RCC 7860 (cell line): ENCODE measurements at places on chromosomes 4 and X.

DNA sequence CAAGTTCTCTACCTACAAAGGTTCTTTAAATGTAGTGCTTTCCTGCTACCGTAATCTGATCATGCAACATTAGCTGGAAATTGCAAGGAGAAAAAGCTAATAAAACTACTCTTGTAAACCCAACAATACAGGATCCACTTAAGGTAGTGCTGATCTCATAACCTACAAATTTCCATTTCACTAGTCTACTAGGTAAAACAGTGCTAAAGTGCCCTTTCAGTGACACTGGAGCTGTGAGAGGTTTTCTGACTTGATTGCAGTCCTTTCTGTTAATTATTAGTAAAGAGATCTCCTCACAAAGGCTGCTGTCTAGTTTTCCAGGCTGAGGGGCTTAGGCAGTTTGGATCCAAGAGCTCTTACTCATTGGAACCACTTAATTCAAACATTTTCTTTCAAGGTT lies 1118.7 kb downstream of the SH3BGRL start:
- DNase-seq = no peak

GRCh38 chrX:65667157-65667502 lies 324 bp upstream of the MSN start:
- no peak for DNase-seq

GRCh38 chr4:88660446-88661294 lies 37.0 kb downstream of the NAP1L5 start:
- no peak for DNase-seq

DNA sequence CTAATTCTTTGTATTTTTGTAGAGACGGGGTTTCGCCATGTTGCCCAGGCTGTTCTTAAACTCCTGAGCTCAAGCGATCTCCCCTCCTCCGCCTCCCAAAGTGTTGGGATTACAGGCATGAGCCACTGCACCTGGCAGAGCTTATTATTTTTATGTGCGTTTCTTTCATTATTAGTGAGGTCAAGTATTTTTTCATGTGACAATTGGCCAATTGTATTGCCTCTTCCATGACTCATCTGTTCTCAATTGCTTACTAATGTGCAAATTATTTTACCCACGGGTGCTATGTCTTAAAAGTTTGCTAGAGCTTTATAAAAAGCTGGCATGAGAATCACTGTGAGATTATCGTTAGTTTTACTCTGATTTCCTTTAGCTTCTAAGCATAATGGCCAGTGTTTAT lies 13.0 kb upstream of the ARX start:
- peak; percentile 4 for DNase-seq

GRCh38 chrX:63250253-63250868 lies 100.8 kb downstream of the SPIN4 start:
- peak; percentile 56 for DNase-seq

DNA sequence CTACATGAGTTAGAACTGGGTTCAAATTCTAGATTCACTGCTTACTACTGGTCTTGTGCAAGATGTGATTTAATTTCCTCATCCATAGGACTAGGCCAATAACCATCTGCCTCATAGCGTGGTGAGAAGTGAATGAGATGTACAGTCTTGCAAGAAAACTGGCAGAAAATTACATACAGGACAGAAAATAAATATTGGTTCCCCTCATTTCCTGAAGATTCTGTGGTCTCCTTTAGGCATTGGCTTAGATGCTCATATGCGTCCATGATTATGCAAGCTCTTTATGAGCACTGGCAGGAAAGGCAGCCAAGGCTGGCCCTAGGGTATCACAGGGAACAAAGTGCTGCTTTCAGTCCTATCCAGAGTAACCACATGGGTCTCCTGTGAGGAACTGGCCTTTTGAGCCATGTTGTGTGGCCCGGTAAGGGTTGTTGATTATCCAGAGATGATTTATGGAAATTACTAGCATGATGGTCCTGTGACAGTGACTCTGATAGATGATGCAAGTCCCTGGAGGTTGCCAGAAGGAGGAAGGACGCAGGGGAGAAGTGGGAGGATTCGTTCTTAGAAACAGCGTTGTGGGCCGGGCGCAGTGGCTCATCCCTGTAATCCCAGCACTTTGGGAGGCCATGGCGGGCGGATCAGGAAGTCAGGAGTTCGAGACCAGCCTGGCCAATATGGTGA lies 9.9 kb upstream of the MOB1B start:
- DNase-seq = no peak

DNA sequence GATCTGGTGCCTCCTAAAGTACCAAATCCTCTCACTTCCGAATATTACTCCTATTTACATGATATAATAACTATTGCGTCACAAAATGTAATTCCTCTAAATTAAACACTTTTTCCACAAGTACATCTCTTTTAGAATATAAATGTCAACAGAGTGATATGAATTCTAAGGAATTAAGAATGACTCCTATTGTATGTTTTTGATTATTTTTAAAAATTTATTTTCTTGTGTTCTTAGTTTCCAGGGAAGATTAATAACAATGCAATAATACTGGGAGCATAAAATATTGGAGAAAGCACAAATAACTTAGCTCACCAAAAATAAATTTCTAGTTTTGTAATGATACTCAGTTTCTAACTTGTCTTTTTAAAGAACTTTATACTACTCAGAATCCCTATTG lies 184.9 kb downstream of the PCDH18 start:
- no peak for DNase-seq

- no peak for DNase-seq
Observed at GRCh38 chr4:118999919-119000318, 111.3 kb downstream of the SYNPO2 start.

DNA sequence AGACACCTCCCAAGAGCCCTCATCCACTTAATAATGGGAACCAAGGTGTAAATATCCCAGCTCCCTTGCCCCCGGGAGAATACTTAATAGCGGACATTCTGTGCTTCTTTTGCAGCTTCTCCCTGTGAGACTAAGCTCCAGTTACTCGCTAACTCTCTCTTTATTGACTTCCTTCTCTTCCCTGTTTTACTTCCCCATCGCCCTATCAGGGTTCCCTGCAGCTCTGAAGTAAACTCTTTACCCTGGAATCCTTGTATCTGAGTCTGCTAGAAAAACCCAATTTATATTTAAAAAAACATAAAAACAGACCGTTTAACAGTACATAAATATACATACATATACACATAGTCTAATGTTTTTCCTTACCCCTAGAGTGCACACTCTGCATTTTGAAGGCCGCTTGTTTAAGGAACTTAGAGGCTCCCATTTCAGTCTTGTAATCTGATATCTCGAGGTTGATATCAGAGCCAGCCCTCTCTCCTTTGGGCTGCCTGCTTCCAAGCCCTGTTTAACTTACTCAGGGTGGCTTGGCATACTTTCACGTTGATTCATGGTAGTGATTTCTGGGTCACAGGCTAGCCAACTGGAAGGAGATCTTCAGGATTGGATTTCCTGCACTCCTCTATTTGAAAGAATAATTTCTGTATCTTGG lies 177.4 kb upstream of the SCML1 start:
- peak; percentile 69 for DNase-seq

DNA sequence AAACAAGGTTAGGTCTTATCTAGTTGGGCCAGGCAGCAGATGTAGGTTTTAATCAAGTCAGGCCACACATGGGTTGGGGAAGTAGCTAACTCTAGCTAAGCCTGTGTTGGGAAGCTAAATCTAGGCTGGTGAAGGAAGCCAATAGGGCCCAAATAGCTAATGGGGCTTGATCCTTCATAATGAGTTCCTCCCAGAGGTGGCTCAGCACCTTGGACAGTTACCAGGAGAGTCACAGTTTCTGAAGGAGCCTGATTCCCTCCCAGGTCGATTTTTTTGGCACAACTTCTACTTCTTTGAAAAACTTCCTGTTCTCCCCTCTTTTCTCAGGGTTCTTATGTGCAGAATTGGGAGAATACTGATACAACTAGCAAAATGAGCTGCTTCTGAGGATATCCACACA lies 242.5 kb upstream of the PRPS2 start:
- DNase-seq = no peak

GRCh38 chr4:108544481-108544880 lies 75.9 kb upstream of the RPL34 start:
- peak; percentile 21 for DNase-seq

GRCh38 chr4:139521754-139522401 lies 34.1 kb downstream of the SETD7 start:
- no peak for DNase-seq

DNA sequence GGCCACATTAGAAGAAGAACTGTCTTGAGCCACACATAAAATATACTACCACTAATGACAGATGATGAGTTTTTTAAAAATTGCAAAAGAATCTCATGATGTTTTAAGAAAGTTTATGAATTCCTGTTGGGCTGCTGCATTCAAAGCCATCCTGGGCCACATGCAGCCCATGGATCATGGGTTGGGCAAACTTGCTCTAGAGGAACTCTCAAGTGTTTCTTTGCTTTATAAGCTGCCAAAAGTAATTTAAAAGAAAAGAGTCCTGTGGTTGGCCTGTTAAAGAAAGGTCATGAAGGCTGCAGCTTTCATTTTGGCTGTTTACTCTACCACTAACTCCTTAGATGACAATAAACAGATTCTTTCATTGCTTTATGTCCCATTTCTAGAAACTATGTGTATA lies 218.2 kb downstream of the SCFD2 start:
- DNase-seq = no peak

DNA sequence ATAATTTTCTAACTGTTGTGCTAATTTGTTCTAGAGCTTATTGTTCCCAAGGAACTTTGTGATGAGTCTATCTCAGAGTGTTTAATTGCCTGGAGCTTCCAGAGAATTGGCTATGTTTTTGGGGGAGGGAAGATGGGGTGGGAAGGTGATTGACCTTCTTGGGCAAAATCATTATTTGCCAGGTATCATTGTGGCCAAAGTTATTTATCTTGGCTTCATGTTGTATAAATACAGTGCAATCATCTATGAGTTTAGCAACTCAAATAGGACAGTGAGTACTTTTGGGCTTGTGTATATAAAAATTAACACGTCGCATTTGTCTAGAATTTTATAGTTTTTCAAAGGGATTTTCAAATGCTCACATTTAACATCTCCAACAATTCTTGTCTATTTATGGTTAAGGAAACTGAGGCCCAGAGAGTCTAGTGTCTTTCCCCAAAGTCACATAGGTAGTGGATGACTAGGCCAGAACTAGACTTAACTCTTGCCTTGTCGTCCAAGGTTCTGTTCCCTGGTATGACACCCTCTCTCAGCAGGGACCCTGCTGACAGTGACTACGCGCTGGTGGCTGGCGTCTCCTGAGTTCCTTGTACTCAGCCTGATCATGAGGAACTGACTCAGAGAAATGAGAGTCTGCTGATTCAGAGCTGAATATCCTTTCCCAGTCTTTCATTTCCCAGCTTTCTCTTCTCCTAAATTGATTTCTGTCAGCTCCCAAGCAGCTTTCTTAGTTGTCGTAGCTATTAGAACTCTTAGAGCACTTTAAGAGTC lies 27.7 kb downstream of the FNIP2 start:
- DNase-seq = peak; percentile 73

- no peak for DNase-seq
Observed at GRCh38 chr4:146041139-146042004, 102.7 kb upstream of the ZNF827 start.

GRCh38 chrX:115894087-115894486 lies 276.5 kb upstream of the AGTR2 start:
- DNase-seq = no peak

- no peak for DNase-seq
Observed at GRCh38 chr4:110620691-110621327, 2.1 kb downstream of the PITX2 start.

DNA sequence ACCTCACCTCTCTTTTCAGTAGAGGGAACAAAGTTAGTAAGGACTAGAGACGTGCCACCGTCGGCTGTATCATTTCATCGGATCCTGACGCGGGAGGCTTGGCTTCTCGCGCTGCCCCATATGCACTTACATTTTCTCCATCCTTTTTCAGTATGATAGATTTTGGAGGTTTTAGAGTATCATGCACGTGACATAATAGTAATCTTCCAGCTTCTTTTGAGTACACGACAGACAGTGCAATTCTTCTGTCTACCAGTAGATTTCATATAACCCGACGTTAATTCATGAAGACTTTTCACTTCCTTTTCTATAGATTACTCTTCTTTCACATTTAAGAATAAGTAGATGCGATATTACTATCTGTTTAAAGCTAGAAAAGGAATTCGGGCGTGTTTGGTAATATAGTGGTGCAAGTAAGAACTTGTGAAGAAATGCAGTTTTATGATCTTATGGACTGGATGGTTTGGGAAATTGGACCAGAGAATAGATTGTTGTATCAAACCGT lies 1.0 kb downstream of the CDS1 start:
- no peak for DNase-seq

- DNase-seq = no peak
Observed at GRCh38 chr4:119128148-119128547, 7.5 kb upstream of the MYOZ2 start.

DNA sequence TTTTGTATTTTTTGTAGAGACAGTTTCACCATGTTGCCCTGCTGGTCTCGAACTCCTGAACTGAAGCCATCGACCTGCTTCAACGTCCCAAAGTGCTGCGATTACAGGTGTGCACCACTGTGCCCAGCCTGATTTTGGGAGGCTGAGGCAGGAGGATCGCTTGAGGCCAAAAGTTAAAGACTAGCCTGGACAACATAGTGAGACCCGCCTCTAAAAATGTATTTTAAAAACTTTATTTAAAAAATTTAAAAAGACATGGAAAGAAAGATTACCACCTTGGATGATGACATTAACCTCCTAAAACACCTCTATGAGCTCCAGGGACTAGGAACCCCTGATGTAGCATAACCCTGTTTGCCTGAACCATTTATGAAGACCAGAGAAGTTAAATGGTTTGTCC lies 5.8 kb upstream of the BBS7 start:
- no peak for DNase-seq

DNA sequence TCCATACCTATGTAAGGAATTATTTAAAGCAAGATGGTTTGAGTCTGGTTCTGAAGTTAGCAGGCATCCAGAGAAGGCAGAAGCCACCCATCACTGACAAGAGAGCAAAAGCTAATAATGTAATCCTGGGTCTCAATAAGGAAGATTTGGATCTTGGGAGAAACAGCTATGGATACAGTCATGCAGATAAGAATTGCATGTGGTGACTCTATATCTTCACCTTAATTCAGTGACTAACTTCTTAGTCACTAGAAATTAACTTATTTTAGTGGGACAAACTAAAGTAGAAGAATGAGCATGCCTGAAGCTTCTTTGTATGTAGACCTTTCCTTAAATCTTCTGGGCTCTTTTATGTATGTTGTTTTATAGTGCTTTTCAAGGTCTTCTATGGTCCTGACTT lies 66.6 kb downstream of the ATP10D start:
- DNase-seq = peak; percentile 60

- no peak for DNase-seq
Observed at GRCh38 chrX:150224676-150225075, 138.4 kb upstream of the MAMLD1 start.

DNA sequence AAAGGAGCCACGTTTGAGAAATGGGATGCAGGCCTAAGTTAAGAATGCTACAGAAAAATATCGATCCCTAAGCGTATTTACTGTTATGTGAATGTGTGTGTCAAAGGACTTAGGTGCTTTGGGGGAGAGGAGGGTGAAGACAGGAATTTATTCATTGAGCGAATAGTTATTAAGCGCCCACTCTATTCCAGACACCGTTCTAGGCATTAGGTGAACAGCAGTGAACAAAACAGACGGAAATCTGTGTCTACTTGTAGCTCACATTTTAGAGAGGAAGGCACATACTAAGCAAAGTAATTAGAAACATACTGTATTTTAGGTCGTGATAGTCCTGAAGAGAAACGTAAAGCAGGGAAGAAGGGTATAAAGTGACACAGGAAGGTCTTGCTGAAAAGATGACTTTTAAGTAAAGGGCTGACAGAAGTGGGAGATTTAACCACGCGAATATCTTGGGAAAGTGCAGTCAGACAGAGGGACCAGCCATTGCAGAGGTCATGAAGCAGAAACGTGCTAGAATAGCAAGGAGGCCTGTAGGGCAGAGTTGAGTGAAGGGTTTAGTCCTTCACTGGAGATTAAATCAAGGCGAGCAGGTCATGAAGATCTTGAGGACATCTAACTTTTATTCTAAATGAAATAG lies 541 bp downstream of the AIMP1 start:
- DNase-seq = no peak
